ENCODE measurements at places on chromosomes 3 and 15.

DNA sequence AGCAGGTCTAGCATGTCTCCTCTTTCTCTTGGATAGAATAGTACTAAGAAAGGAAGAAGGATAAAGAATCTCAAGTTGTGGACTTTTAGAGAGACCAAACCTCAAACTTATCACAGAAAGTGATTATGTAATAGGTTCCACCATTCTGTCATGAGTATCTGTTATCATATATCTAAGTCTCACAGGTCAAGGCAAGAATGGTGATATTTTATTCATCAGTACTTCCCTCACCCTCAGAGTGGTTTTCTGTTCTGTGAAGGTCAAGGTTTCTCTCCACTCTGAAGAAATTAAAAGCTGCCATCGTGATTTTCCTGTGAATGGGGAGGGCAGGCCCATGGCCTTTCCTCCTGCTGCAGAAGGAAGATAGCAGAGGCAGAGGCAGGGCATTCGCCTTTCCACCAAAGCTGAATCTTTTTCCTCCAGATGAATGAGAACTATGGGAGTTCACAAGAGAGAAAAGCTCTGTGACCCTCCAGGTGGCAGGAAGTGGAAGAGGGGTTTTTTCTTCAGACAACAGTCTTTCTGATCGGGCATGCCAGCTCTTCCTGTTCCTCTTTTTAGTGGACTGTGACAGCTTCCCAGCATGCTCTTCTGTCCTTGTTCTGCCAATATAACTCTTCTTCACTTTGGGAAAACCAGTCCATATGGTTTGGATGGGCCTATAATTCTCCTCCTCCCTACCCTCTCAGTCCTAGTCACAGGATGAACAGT is 37.1 kb upstream of the CCK start:
- no peak for DNase-seq

DNA sequence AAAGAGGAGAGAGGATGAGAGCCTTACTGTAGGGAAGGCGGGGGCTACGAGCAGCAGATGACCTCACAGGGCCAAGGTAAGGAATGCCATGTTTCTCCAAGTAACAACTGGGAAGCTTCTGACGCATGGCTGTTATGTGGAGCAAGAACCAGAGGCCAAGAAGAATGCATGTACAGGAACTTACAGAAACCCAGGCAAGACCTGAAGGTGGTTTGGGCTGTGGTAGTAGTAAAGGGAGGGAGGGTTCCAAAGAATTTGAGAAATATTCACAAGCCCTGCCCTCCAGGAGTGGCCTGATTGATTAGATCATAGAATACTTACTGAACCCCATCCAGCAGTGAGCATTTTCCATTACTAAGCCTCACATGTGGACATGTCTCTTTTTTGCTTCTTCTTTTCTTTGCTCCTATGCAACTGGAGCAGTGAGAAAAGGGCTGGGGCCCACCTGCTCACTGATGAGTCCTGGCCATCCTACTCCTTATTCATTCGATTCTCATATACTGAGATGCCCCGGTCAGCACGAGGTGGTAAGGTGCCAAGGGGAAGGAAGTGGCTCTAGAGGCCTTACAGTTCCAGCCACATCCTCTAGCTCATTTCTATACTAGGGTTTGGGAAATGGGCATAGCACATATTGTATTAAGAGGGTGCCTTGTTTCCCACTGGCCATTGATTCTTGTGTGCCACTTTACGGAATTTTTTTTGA is 8.3 kb upstream of the SLC12A8 start:
- DNase-seq: no peak

DNA sequence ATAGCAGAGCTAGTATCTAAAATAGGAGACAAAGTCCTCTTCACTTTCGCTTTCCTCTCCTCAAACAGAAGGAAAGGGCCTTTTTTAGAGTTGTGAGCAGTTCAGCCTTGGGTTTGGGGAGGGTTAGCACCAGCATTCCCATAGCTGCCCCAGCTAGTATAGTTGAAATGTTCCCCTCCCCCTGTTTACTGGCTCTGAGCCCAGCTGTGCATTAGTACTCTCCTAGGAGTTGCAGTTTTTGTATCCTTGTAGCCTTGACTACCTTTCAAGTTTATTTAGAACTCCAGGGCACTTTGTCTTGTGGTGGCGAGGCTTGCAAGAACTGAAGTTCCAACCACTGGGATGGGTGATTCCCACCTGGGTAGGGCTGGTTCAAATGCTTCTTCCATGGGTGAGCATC is 245.1 kb upstream of the NAALADL2 start:
- no peak for DNase-seq

DNA sequence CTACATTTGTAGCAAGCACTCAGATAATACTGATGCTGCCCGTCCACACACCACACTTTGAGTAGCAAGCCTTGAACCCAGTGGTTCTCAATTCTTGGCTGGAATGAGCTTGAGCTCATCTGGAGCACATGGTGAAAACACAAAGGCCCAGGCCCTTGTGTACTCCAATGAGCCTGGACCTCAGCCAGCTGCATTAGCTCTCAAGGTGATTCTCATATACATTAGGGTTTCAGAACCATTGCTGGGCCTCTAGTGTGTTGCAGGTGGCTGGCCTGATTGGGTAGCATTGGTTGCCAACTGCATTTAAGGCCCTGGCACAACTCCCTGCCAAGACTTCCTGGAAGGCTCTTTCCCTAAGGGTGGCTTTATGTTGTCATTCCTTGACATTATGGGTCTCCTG is 23.4 kb upstream of the ZFAND6 start:
- no peak for DNase-seq

GRCh38 chr3:133463347-133463860 is 63.5 kb downstream of the BFSP2 start:
- no peak for DNase-seq

- DNase-seq: no peak
Measured at GRCh38 chr3:175015056-175015635, 156.0 kb downstream of the NAALADL2 start.

- no peak for DNase-seq
Measured at GRCh38 chr3:125359700-125360099, 15.4 kb downstream of the ZNF148 start.

DNA sequence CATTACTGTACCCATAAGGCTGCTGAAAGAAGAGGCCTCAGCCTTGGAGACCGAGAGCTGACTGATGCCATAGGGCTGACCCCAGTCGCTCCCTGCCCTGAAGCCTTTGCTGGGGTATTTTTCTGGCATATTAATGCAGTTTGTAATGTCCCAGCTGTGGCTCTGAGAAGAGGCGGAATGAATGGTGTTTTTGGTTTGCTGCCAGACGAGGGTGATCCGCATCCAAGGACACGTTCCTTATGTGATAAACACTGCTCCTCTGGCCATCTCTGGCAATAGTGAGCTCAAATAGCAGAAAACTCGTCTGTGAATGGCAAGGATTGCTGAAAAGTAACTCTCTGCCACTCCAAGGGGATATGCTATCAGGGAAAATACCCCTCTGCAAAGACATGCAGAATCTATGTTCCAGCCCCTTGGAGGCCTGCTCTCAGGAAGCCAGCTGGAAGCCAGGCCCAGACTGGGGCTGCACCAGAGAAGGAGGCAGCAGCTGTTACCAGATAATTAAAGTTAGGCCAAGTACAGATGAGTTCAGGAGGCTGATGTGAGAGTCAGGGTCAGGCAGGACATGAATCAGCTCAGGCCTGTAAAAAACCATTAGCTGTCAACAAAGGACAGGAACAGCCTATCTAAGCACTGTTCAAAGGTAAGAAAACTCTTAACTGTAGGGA is 28.9 kb upstream of the KLHL6 start:
- DNase-seq: no peak

DNA sequence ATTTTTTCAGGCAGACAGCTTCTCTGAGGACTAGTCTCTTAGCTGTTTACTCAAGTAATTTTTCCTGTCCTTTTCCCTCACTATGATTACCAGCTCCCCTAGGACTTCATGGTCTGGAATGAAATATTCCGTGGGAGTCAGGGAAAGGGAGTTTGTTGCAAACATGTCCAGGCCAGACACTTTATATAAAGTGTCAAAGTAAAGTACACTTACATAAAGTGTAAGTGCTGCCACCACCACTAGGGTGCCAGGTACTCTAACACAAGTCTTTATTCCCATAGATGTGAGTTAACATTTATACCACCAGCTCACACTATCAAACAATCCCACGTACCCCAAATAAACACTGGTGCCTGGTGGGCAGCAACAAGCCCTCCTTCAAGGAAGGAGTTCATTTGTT is 179.8 kb downstream of the SNRPN start:
- DNase-seq: no peak

DNA sequence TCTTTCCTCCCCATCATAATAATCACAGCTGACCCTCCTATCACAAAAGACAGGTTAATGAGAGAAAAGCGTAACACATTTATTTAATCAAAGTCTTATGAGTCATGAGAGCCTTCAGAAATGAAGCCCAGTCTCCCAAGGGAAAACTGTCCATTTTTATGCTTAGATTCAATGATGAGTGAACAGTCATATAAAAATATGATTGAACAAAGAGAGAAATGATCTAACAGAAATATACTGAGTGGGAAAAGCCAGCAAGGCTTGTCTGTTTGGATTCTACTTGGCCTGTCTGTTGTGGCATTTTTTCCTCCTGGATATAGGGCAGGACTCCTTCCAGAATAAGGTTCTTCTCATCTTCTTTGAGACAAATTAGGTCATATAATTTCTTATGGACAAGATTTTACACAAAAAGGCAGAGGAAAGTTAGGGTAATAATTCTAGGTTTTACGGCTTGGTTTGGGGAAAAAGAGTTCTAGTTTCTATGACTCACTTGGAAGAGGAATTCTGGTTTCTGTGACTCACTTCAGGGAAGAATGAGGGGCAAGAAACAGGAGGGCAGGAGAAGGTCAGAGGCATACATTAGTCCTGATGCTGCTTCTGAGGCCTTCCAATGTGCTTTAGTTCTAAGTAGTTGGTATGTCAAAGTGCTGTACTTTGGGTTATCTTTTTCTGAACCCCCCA is 534.2 kb downstream of the ZIC1 start:
- DNase-seq: no peak

All from CD4-positive, alpha-beta T cell treated with Interleukin-6 at 100 ng/mL for 8 hours (primary cell).